Keratinocyte (primary cell): ENCODE measurements at places on chromosomes 6 and 20.

GRCh38 chr6:63213325-63213724, 2.1 kb downstream of the FKBP1C start:
- DNase-seq = no peak

- no peak for DNase-seq
Observed at GRCh38 chr6:85917522-85917921, 274.8 kb upstream of the SYNCRIP start.

DNA sequence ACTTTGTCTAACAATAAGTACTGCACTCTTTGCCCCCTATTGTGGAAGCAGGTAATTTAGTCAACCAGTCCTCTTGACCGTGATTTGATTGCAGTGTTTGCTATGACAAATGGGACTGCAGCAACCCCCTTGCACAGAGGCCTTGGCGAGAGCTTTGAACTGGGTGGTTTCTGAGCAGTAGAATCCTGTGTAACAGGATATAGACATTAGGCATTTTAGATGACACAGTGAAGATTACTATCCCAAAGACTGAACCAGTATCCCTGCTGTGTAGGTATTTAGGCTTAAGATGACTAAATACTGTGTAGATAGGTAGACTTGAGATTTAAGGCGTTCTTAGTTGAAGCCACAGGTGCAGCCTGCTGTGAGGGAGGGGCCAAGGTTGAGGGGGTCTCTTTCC, 9.9 kb downstream of the DNMT3B start:
- no peak for DNase-seq

- DNase-seq = no peak
Observed at GRCh38 chr6:78593898-78594667, 273.3 kb upstream of the IRAK1BP1 start.

DNA sequence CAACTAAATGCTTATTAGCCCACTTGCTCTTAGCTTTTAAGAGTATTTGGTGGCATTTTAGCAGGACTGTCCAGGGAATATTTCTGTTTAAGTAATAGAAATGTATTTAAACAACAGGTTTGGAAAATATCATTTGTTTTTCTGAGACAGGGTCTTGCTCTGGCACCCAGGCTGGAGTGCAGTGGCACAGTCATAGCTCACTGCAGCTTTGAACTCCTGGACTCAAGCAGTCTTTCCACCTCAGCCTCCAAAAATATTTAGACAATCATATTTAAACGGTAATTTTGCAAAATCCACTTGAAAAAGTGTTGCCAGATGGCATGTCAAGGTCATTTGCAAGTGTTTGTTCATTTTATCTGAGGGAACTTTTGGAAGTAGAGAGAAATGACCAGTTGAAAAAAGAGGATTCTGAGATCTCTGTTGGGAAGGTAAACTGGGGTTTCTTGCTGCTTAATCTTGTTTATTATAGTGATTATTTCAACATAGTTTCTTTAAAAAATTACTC, 25.0 kb downstream of the AKAP7 start:
- no peak for DNase-seq

GRCh38 chr20:44651684-44652423, at the start of gene ADA:
Gene ADA, minus strand, starts transcription at chr20:44651699. Its CDS starts 92 bp downstream, at chr20:44651607.
- no peak for DNase-seq

DNA sequence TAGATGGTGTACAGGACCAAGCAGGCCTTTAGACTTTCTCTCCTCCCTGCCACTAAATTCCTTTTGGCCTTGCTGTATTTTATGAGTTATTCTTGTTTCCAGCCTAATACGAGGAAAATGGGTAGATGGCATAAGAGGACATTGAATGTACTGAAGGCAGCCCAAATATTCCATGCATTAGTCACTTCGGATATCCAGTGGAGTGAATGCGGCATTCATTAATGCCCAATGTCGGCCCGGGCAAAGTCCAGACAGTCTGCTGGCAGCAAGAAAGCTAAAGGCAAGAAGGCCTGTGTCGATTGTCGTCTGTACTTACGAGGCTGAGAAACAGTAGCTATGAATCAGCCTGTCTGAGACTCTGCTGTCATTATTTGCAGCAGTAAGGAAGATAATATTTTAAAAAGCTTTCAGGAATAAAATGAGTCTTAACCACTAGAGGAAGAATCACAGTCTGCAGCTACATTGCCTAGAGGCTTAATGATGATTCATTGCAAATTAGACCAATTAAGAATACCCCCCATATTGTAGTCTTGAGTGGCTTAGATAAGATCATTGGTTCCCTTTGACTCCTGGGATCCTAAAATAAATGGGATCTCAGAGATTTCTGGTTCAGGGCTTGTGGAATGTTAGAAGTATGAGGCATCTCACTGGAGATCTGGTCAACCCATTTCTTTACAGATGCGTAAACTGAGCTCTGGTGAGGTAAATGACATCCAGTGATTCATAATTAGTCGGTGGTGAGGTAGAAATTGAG, 534.1 kb upstream of the JAG1 start:
- DNase-seq = peak; percentile 86
